ENCODE measurements at places on chromosomes 5 and 9.

DNA sequence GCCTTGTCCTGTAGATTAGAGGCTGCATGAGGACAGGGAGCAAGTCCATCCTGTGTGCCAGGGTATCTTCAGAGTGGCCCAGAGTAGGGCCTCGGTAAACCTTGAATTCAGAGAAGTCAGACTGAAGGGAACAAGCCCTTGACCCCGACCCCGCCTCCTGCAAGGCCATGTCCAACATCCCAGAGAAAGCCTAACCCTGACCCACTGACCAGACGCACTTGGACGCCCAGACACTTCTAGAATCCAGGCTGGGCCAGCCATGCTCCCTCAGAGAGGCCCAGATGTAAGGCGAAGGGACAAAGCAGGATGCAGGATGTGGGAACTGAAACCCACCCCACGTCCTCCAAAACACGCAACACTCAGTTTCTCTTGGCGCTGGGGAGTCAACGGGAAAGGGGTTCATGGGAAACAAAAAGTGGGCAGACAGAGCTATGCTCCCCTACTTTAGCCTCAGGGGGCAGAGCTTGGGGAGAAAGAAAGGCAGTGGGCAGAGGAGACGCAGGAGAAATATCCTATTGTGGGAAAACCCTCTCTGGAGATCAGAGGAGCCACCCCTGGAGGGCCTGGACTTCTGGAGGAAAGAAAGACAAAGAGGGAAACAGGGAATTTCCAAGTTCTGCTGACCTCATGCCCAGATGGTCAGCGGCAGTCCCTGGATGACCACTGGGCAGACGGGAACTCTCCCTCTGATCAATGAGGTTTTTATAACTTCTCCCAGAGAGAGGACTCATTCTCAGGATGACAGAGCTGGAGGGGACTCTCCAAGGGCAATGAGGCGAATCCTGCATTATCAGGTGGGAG is 13.0 kb downstream of the TNIP1 start:
- DNase-seq, result no peak

- DNase-seq, result no peak
Observed at GRCh38 chr9:84600739-84601138, 68.8 kb upstream of the NTRK2 start.

DNA sequence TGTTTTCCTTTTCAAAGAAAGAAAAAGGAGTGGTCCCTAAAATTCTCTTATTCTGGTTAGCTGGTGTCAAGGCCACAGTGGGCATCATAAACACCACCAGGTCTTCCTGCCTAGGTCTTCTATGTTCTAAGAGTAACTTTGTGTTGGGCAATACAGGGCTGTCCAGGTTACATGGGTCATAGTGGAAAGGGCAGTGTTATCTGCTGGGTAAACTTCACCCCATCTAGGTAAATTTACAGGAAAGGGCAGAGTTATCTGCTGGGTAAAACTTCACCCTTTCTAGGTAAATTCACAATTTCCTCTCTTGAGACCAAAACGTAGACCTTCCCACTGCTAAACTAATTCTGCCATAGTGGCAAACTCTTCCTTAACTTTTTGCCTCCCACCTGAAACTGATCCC is 18.9 kb upstream of the JAKMIP2 start:
- DNase-seq, result no peak

- no peak for DNase-seq
Observed at GRCh38 chr5:107380654-107381053, 290.1 kb downstream of the EFNA5 start.

GRCh38 chr5:121027636-121028035 is 563.5 kb downstream of the PRR16 start:
- no peak for DNase-seq

GRCh38 chr9:4510546-4511322 is 20.5 kb downstream of the SLC1A1 start:
- no peak for DNase-seq

DNA sequence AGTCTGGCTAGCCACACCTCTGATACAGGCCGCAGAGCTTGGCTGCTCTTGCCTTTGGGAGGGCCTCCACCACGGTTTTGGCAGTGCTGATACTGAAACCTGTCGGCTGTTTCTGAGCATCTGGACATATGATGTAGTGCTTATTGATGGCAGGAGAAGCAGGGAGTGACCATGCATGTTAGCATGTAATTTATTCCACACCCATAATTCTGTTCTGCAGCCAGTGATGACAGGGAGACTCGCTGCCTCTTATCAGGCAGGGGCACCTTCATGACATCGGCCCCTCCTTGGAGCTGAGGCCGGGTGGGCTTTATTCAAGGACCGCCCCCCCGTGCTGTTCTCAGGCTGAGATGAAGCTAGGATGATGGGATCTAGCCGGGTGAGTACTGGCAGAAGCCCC is 49.0 kb downstream of the OLFM1 start:
- DNase-seq, result no peak

GRCh38 chr5:97355775-97356174 is 172.7 kb upstream of the RIOK2 start:
- no peak for DNase-seq

- DNase-seq, result no peak
Observed at GRCh38 chr5:148230240-148230639, 8.1 kb upstream of the MARCOL start.

GRCh38 chr9:77449240-77450084 is 198.7 kb downstream of the GNA14 start:
- DNase-seq, result no peak
